ENCODE measurements at places on chromosomes 3 and 15.

DNA sequence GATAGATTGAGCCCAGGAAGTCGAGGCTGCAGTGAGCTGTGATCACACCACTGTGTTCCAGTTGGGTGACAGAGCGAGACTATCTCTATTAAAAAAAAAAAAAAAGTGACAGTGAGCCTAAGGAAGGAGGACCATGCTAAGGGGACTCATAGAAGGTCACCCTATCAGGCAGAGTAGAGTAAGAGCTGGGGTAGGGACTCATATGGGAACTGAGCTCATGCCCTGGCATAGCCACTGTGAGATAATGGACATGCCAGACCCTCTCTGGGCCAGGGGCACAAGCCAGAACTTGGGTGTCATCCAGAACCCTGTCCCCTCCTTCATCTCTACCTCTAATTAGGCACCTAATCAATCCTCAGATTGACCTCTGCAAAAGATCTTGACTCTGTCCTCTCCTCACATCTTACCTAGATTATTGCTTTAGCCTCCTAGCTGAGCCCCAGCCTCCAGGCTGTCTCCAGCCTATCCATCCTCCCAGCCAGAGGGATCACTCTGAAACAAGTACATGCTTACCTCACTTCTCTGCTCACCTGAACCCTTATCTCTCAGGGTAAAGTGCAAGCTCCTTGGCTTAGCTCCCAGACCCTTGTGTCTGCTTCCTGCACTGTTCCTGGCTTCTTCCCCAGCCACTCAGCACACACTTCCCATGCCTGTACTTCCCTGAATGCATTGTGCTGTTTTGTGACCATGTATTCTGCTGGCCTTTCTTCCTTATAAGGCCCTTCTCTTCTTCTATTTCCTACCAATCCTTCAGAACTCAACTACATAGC lies 76.4 kb downstream of the DAPK2 start:
- no peak for DNase-seq

GRCh38 chr3:126064627-126065258 lies 19.2 kb downstream of the SLC41A3 start:
- peak; percentile 33 for DNase-seq

DNA sequence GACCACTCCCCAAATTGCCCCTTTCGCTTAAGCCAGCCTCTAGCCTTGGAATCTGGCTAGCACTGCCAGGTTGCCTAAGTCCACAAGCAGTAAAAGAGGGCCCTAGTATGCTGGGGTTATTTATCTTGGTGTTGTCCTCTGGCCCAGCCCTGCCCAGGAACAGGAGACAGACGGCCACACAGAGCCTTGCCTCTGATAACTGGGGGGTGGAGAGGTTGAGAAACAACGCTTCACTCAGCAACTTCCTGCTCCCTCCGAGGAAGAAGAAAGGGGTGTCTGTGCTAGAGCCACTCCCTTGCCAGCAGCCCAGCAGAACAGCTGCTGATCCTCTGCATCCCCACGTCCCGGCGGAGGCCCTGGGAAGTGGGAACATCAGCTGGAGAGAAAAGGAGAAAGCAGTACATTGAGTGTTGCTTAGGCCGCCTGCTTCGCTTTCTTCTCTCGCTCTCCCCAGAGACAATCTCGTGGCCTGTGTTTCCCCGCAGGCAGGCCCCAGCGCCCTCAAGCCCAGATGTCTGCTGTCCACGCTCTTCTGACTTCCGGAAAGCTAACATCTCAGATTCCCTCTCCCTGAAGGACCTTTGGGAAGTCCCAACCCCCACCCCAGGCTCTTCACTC lies 22.6 kb upstream of the C3orf70 start:
- peak; percentile 65 for DNase-seq

DNA sequence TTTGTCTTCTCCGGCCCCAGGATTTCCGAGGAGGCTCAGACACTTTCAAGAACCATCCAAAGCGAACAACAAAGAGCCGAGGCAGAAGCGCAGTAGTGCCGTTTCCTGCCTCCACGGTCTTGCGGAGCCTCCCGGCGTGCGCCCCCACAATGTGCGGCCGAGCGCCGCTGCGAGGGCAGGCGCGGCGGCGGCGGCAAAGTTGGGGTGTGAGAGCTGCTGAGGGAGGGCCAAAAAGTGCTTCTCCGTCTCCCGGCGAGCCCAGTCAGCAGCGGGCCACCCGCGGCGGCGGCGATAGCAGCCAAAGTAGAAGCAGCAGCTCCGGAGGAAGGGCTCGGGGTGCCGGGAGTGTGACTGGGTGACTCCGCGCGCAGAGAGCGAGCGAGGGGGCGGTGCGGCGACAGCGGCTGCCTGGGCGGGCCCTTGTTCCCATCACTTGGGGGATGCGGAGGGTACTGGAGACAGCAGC lies 749.1 kb downstream of the ROBO1 start:
- DNase-seq: peak; percentile 58

DNA sequence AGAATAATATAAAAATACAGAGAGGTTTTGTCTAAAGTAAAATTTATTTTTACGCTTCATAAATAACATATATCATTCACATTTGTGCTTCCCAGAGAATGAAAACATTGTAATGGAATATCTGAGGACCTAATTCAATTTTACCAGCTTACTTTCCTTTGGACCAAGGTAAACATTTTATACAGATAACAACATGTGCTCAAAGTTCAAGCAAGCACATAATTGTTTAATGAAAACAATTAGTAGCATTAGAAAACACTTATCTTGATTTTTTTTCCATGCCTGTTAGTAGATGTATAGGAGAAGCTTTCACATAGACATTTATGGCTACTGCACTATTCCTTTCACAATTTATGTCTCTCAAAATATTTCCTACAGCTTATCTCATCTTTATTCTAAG lies 400.0 kb downstream of the ZIC1 start:
- DNase-seq: no peak

DNA sequence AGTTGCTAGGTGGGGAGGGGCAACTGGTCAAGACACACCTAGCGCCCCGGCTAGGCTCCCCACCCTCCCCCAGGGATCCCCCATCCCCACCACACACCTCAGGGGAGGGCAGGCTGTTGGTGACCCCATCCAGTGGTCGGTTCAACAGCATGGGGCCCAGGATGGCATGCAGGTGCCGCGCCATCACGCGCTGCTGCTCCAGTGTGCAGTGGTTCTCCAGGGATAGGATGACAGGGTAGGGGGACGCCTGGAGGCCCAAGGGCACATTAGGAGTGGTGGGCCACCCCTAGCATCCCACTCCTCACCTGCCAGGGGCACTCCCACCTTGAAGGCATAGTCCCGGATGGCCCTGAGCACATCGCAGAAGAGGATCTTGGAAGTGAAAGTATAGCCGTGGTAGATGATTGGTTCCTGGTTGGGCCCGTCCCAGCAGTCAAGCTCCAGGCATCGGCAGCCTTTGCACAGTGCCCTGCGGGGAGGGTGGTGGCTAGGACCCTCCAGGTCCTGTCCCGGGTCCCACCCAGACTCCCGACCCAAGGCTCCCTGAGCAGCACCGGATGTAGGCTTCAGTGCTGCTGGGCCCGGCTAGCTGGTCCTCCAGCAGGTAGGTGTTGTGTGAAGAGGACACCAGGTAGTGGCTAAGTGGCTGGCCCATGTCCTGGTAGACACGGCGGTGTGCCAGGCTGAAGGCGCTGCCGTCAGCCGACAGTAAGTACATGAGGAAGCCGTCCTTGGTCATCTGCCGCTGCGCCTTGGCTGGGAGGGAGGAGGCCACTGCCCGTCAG lies 19.4 kb downstream of the VILL start:
- no peak for DNase-seq

DNA sequence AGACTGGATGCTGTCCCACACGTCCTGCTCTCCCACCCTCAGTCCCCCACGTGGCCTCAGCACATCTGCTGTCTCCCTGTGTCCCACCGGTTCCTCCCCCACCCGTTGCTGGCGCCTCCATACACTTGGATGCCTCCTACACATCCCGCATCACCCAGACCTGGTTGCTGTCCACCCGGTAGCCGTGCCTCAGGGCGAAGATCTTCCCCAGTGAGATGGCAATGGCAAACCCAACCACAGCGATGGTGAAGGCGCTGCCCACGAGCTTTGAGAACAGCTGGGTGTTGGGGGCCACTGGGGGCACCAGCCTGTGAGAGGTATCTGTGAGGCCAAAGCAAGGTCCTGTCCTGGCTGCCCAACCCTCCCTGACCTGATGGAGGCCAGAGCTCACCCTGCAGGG lies 4.4 kb downstream of the SLC26A6 start:
- no peak for DNase-seq

DNA sequence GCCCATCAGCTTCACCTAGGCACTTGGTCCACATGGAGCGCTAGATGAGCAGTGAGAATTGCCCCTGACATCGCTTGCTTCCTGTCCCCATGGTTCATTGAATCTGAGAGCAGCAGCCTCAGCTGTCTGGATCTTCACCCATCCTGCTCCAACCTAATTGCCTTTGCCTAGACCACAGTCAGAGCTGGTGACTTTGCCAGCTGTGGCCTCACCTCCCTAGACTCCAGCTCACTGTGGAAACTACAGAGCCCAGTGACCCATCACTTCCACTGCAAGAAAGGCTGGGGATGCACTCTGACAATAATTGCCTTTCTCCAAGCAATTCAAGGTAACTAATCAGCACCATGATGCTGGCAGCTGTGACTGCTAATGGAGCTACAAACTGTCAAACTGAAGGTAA lies 30.6 kb upstream of the SLC6A1 start:
- DNase-seq: no peak

- peak; percentile 89 for DNase-seq
These were observed 101.6 kb upstream of the ANKRD28 start for GRCh38 chr3:15899388-15899787.

DNA sequence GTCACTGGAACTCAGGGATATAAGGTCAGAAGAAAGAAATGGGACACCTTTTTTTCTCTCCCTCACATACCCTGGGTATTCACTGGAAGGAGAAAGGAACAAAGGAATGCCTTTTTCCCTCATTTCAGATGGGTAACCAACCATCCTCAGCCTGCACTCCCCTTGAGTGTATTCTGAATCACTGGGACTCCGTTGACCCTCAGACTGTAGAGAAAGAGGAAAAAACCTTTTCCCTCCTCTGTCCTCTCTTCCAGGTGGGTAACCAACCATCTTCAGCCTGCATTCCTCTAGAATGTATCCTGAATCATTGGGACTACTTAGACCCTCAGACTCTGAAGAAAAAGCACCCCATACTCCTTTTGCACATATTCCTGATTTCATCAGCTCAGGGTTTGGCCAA lies 11.4 kb downstream of the PRR20G start:
- DNase-seq: no peak

- DNase-seq: peak; percentile 63
These were observed 242.1 kb downstream of the ZIC1 start for GRCh38 chr3:147651107-147651778.

- no peak for DNase-seq
These were observed 365.0 kb upstream of the EPHA6 start for GRCh38 chr3:96449346-96449745.

- no peak for DNase-seq
These were observed 77.5 kb upstream of the CADM2 start for GRCh38 chr3:84881288-84881687.

DNA sequence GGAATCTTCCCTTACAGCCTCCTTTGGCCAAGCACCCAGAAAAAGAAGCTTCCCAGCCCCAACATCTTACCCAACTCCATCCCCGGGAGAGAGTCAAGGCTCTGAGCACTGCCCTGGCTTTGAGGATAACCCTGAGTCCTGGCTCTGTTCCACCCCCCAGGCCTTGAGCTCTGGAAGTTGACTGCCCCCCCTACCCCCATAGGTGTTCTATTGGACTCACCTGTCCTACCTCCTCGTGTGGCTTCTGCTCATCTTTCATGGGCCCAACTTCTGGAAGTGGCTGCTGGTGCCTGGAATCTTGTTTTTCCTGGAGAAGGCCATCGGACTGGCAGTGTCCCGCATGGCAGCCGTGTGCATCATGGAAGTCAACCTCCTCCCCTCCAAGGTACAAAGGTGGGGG lies 22.3 kb downstream of the NOX5 start:
- DNase-seq: no peak

- DNase-seq: no peak
These were observed 59.0 kb downstream of the MAGI1 start for GRCh38 chr3:65979731-65980130.

DNA sequence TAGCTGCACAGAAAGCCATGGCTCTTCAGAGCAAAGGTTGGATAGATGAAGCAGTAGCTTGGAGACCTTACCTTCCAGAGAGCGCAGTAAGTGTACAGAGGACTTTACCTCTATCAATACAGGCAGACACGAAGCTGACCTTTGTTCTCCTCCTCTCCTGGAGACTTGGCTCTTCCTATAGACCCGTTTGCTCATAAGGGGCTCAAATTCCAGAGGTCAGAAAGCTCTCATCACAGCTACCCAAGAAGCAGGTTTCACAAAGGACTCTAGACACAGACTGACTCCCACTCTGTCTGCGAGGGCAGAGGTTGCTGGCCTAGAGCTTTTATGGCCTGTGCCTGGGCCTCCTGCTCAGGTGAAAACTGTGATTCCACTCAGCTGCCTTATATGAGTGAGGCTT lies 35.4 kb upstream of the TOPAZ1 start:
- no peak for DNase-seq

DNA sequence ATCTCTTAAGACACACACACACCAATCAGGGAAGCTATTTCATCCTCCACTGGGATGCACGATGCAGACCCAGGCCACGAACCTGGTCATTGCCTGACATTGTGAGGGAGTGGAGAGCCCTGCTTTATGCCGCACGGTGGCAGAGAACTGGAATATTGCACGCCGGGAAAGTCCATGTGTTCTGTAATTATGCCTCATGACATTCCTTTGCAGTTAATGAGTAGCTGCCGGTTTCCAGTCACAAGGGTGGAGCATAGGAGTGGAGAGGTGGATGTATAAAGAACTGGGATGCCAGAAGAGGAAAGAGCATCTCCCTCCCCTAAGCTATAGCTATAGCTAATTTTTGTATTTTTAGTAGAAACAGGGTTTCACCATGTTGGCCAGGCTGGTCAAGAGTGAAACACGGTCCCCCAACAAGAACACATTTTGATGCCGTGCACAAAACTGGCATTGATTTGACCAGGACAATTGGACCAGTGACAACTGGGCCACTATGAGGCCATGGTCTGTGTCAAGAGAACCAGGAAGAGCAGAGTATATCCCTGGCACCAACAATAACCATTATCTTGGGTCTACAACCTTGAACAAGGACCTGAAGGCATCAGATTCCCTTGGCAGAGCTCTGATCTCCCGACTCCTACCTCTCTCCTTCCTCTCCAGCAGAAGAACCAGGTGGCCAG lies 51.4 kb downstream of the SH3BP5 start:
- DNase-seq: no peak

Data from OCI-M1 (cell line).